GM04503 (cell line): ENCODE measurements at places on chromosomes 2 and 18.

- DNase-seq = no peak
Measured at GRCh38 chr2:32357318-32358110, 691 bp downstream of the BIRC6 start.

DNA sequence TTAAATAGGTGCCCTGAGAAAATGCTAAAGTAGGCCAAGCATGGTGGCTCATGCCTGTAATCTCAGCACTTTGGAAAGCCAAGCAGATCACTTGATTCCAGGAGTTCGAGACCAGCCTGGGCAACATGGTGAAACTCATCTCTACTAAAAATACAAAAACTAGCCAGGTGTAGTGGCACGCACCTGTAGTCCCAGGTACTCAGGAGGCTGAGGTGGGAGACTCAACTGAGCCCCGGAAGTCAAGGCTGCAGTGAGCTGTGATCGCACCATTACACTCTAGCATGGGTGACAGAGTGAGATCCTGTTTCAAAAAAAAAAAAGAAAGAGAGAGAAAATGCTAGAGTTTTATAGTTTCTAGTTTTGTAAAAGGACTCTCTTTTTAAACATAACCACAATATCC lies 12.0 kb downstream of the ANKRD44 start:
- no peak for DNase-seq

- no peak for DNase-seq
Measured at GRCh38 chr18:63263444-63263843, 56.1 kb downstream of the BCL2 start.

- no peak for DNase-seq
Measured at GRCh38 chr18:24995056-24995455, 356.9 kb downstream of the ZNF521 start.

DNA sequence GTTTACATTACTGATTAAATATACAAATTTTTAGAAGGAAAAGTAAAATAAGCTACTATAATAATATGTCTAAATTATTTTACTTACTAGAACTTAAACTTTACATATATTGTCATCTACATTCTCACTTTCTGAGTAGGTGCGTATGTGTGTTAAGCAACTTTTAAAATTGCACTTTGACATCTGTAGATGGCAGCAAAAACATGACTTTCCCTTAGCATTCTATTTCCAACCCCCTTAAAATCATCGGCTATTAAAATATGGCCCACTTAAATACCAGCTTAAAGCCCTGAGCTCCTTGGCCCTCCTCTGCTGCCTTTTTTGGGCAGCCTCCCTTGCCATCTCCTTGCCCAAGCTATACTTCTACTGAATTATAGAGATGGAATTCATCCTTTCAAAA lies 78.0 kb downstream of the UPP2 start:
- DNase-seq = no peak
